Suprapubic skin (tissue), 4 donors: ENCODE measurements at places on chromosomes 1 and 21.

DNA sequence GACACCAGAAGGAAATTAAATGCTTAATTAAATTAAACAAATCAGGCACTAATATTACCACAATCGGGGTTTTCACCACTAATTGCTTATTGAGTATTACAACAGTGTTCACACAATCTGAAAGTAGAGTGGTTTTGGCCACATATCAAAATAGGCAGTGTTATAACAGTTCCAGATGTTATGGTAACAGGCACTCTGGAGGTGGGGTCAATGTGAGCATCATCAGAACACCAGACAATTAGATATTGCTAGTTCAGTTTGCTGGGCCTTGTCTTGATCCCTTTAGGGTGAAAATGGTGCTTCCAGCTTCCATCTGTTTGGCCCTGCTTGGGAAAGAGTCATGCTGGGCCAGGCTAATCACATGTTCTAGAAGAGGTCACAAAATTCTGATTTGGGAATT is 14.5 kb upstream of the DDAH1 start:
- no peak for DNase-seq

DNA sequence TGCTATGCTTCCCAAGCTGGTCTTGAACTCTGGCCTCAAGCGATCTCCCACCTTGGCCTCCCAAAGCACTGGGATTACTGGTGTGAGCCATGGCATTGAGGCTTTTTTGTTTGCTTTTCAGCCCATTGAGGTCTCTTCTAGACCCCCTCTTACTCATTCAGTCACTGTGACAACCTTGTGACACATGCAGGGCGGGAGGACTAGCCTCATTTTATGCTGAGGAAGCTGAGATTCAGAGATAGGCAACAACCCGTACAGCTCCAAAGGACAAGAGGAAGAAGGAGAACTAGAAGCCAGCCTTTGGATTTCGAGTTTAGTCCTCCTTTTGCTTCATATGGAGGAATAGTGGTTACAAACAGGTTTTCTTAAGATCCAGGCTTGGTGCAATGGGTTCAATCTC is 83.9 kb upstream of the WDR26 start:
- DNase-seq, result no peak

- DNase-seq, result no peak
Measured at GRCh38 chr1:228735871-228736586, 750 bp downstream of the RHOU start.

- DNase-seq, result no peak
Measured at GRCh38 chr1:111541721-111542120, 38.3 kb upstream of the ADORA3 start.

- no peak for DNase-seq
Measured at GRCh38 chr1:81412954-81413353, 387.8 kb upstream of the ADGRL2 start.

GRCh38 chr21:38416791-38417190 is 81.5 kb downstream of the ERG start:
- no peak for DNase-seq

- no peak for DNase-seq
Measured at GRCh38 chr21:28943631-28944030, 49.0 kb downstream of the LTN1 start.

DNA sequence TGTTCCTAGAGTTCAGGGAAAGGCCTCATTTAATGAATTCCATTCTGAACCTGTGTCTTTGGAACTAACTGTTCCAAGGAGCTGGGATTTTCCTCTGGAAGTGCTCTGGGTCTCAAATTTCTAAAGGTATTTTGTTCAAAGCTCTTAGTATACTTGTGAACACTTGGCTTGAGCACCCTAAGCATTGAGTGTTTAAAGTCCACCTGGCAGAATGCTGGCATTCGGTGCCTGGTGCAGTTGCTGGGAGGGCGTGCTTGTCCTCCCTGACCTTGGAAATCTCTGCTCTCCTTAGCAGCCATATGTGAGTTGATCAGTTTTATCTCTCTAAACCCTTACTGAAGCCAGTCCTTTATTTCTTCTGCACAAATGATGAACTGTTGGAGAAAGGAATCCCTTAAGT is 3.0 kb downstream of the MTARC2 start:
- DNase-seq, result no peak

DNA sequence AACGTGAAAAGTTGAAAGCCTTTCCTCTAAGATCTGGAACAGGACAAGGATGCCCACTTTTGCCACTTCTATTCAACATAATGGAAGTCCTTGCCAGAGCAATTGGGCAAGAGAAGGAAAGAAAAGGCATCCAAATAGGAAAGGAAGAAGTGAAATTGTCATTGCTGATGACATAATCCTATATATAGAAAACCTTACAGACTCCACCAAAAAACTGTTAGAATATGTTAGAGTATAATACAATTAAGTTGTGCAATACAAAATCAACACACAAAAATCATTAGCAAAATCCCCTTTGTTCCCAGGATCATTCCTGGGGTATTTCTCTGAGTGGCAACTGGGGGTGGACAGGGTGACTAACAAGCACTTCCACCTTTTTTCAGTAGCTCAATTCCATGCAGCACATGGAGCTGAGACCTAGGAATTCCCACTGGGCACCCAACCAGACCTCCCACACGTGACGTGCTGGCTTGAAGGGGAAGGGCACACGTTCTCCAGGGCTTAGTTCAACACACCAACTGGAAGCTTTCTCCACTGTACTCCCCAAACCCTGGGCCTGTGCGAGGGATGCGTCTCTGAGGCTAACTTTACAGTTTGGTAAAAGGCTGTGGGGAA is 9.6 kb downstream of the STUM start:
- no peak for DNase-seq

DNA sequence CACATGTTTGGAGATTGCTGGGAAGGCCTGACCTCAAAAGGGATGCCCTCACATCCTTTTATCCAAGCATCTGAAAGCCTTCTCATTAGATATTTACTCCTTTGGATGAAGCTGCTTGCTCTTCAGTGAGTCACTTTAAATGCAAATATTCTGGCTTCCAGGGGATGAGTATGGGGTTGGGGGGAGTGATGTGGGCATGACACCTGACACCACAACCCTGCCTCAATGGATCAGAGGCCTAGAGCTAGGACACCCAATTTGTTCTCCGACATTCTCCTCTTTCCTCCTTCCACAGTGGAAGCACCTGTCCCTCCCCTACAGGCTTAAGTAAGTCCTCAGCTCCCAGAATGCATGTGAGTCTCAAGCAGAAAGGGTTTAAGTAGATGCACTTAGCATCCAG is 238.3 kb downstream of the OMA1 start:
- no peak for DNase-seq

DNA sequence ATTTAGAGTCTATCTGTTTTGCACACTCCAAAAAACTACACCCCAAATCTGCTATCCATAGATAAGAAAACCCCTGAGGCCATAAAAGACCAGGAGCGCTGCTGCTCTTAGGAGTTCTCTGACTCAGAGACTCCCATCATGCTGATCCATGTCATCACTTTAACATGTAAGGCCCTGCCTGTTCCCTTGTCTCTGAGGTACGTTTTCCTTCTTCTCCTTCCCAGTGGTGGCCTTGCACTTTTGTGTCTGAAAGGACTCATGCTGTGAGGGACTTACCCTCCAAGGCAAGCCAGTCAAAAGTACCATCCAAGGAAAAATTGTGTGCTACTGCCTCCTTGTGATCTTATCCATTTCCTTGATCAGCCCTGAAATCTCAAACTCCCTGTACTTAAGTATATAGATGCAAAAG is 427.4 kb upstream of the NCAM2 start:
- no peak for DNase-seq

DNA sequence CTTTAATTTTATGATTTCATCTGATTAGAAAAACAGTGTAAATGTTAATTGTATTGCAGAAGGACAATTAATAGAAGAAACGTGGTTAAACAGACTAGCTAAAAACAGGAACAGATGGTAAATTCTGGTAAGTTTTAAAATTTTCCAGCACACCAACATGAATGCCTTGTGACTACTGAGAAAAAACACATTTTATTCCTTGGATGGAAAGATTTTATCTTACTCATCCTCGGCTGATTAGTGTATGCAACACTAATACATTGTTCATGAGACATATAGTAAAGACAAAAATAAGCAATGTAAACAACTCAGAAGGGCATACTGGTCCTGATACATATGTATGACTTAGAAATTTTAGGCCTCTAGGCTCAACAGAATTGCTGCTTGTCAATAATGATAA is 4.9 kb upstream of the AK5 start:
- no peak for DNase-seq

DNA sequence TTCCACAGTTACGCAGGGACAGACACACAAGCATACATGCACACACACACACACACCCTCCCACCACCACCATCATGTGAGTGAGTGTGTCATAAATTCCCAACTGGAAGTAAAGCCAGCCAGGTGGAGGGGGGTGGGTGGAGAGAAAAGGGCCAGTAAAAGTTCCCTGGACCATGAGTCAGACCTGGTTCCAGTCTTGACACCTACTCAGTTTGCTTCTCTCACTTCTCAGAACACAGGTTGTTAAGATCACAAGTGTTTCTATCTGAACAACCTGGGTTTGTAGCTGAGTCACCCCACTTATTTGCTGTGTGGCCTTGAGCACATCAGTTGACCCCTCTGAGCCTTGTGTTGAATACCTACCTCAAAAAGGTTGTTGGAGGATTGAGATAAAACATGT is 9.6 kb downstream of the EPHA10 start:
- no peak for DNase-seq

DNA sequence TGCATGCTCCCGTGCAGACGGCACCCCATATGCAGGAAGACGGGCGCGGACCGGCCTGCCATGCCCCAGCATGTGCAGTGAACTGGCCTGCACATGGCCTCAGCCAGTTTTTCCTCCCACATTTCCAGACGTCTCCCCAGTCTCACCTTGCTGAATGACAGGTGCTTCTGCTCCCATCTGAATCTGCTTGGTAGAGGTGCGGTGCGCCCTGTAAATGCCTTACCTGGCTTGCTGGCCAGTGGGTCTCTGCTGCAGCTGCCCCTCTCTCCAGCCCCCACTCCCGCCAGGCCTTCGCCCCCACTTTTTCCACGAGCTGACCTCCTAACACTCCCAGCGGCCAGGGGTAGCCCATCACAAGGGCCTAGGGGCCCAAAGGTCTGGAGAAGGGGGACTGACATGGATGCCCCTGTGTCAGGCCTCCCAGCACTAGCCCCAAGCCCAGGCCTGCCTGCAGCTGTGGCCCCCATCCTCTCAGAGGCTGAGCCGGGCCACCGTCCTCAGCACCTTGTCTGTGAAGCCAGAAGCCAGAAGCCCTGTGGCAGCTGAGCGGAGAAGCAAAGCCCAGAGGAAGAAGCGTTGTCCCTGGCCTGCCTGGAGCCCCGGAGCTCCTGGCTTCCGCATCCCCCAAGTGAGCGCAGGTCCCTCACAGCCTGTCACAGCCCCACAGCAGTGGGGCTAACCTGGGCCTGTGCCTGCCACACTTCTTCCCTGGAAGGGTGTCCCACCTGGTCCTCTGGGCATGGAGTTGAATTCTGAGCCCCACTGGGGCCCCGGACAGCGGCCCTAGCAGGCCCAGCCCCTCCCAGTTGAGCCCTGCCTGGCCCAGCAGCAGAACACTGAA is 3.7 kb upstream of the SLC19A1 start:
- DNase-seq, result peak; percentile 67

- no peak for DNase-seq
Measured at GRCh38 chr21:26686278-26686677, 113.2 kb upstream of the CYYR1 start.

DNA sequence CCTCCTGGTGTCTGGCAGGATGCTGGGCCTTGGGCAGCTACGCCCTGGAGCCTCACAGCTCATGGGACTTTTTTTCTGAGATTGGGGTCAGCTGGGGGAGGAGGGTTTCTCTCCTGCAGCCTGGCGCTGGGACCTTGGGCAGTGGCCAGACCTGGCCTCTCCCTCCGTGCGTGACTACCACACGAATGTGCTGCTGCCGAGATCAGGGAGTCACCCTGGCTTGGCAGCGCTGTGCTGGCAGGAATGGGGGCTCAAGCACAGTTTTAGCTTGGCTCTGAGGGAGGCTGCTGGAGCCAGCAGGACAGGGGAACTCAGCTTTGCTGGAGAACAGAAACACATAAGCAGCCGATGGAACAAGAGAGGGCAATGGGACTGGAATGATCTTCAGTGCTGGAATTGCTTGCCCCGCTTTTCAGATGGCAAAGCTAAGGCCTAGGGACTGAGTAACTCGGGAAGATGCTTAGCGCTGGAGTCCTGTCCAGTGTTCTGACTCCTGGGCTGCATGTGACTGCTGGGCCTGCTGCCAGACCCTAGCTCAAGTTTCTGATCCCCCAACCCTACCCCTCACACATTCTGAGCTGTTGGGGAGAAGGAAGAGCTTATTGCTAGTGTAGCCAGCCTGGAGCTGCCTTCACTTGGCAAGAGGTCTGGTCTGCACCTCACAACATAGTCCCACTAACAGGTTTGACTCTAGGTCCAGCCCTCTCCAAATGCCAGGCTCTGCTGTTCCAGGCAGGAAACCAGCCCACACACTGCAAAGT is 69.9 kb downstream of the NAV1 start:
- no peak for DNase-seq

DNA sequence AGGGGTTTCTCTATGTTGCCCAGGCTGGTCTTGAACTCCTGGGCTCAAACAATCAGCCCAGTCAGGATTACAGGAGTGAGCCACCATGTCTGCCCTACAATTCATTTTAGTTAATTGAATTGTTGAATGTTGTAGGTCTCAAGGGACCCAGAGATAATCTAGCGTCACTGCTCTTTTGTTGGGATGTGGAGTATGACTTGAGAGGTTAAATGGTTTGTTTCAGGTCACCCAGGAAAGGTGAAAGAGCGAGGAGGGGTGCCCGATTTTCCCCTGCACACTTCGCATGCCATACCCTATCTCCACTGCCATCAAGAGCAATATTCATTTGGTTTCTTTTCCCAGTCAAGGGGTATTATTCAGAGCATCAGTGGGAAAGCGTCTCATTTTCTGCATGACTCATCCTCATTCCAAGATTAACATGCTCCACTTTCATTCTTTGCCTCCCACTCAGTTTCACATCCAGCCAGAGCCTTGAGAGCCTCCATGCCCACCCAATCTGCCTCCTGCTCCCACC is 13.1 kb upstream of the SLC30A1 start:
- DNase-seq, result no peak

DNA sequence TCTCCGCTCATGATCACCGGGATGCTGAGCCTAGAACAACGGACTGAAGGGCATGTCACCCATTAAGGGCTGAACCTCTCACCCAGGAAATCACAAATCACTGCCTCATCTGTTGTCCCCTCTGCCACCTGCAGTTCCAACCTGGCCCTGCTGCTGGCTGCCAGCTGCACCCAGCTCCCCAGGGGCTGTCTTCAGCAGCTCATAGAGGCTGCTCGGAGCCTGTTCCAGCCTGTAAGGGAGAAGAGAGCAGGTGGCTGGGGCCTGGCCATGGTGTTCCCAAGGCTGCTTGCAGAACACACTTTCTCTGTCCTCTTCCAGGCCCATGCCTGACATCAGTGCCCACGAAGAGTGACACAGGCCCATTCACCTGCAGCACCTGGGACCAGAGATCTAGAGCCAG is 44.5 kb upstream of the DISP3 start:
- DNase-seq, result no peak
